ENCODE measurements at places on chromosomes 7 and 10. TPM values are rescaled to one million over a fixed set of nuclear protein-coding genes. Genes with fewer than 3 reads are reported as not detected.

DYDC2 gene
- total RNA-seq, result not detected

AKR1C4 gene
- not detected for total RNA-seq

EXOC6 gene
- total RNA-seq, result 12.5 TPM

ACBD7 gene
- total RNA-seq, result 4.8 TPM

ACHE gene
- total RNA-seq, result 0.21 TPM

VIPR2 gene
- total RNA-seq, result 4.2 TPM

PHKG1 gene
- total RNA-seq, result 3.6 TPM

PIK3AP1 gene
- total RNA-seq, result 12.4 TPM

CCDC7 gene
- total RNA-seq, result 12.2 TPM

WEE2 gene
- not detected for total RNA-seq

PON3 gene
- 0.14 TPM for total RNA-seq

CTNNA3 gene
- not detected for total RNA-seq

OR6V1 gene
- total RNA-seq, result not detected

ADAMTS14 gene
- 0.39 TPM for total RNA-seq

SLC39A12 gene
- total RNA-seq, result not detected

ADRA2A gene
- total RNA-seq, result not detected

COL17A1 gene
- not detected for total RNA-seq

CDK14 gene
- 2.1 TPM for total RNA-seq

AGMO gene
- total RNA-seq, result not detected

IFIT2 gene
- total RNA-seq, result 0.82 TPM

CCDC172 gene
- total RNA-seq, result not detected

HMX2 gene
- not detected for total RNA-seq

CCDC6 gene
- total RNA-seq, result 61.5 TPM

CDHR1 gene
- total RNA-seq, result 0.34 TPM

H2BK1 gene
- not detected for total RNA-seq

PRR15 gene
- total RNA-seq, result not detected

SEMA3A gene
- total RNA-seq, result 0.25 TPM

TMEM254 gene
- 11.4 TPM for total RNA-seq

CFAP69 gene
- total RNA-seq, result 0.34 TPM

ATP5MK gene
- 476 TPM for total RNA-seq

PLXNA4 gene
- 0.14 TPM for total RNA-seq

ITPRID1 gene
- not detected for total RNA-seq

CPVL gene
- 0.11 TPM for total RNA-seq

SOSTDC1 gene
- not detected for total RNA-seq

CYP3A7 gene
- total RNA-seq, result not detected

All from activated T-helper 2 cell treated with anti-CD3 and anti-CD28 coated beads, Interferon-gamma antibody, Interleukin-2, Interleukin-4, amounts not matched to agents 10 μg/mL and 5 μg/mL and 100 μg/mL, durations not matched to agents 14 hours and 24 hours and 36 hours (primary cell).